ENCODE measurements at places on chromosomes 3 and 15. TPM values are rescaled to one million over a fixed set of nuclear protein-coding genes. Genes with fewer than 3 reads are reported as not detected.
A peak's percentile ranks its signal among the peaks of the same experiment; 100 is the strongest.

- no peaks in the 10 kb centered on the region for H3K4me1 ChIP-seq
- no peak overlapping the region for H3K4me3 ChIP-seq
- no peaks in the 10 kb centered on the region for H3K36me3 ChIP-seq
- no peak for DNase-seq
- no peaks in the 10 kb centered on the region for H3K27me3 ChIP-seq
Measured at GRCh38 chr15:79943820-79944219, 27.2 kb downstream of the BCL2A1 start.

- DNase-seq = no peak
- H3K27me3 ChIP-seq = no peaks in the 10 kb centered on the region
- H3K4me1 ChIP-seq = no peaks in the 10 kb centered on the region
- H3K27ac ChIP-seq = no peak overlapping the region
- no peak overlapping the region for H3K4me3 ChIP-seq
- no peaks in the 10 kb centered on the region for H3K36me3 ChIP-seq
Measured at GRCh38 chr3:160797356-160797755, 41.3 kb downstream of the PPM1L start.

GRCh38 chr3:89867286-89867685 lies 759.9 kb downstream of the EPHA3 start:
- no peaks in the 10 kb centered on the region for H3K27me3 ChIP-seq
- no peaks in the 10 kb centered on the region for H3K36me3 ChIP-seq
- no peak for DNase-seq
- no peak overlapping the region for H3K27ac ChIP-seq
- H3K4me1 ChIP-seq = no peaks in the 10 kb centered on the region

GRCh38 chr3:94429517-94429916 lies 366.7 kb downstream of the NSUN3 start:
- H3K4me3 ChIP-seq = no peak overlapping the region
- H3K4me1 ChIP-seq = no peaks in the 10 kb centered on the region
- no peaks in the 10 kb centered on the region for H3K36me3 ChIP-seq

NOX5 gene
- 0.22 TPM for total RNA-seq

DNA sequence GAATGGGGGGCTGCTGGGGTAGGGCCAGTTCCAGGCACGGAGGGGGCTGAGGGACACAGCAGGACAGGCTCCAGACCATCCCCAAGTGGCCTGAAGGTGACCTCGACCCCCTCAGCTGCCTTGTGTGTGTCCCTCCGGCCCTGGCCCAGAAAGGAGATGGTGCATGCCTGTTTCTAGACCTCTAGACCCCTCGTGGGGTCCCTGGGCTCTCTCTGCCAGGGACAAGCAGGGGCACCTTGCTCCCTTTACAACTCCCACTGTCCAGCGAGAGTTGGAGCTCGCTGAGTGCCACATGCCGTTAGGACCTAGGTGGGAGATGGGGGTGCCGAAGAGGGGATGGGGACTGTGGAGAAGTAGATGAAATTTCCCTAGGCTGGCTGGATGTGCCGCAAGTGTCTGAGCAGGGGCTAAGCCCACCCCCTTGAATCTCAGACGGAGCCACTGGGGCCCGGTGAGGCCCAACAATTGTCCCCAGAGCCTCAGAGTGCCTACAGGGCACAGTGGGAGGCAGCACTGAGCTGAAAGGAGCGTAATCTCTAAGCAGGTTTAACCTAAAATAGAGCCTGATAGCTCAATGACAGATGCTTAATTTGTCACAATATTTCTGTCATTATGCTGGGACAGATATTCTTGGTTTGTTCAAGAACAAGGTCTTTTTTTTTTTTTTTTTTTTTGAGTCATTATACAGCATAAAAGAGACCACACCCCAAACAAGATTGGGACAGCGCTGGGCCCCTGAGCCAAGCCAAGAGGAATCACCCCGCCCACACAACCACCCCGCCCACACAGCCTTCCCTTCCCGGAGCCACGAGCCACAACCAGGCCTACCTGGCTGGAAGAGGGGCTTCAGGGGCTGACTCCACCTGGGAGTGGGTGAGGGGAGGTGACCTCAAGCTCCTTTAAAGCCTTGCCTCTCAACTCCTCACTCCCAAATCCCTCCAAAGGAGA lies 23.6 kb upstream of the KLF13 start:
- DNase-seq = no peak
- H3K27me3 ChIP-seq = no peaks in the 10 kb centered on the region
- H3K4me3 ChIP-seq = no peak overlapping the region
- peaks cover 4% of the 10 kb centered on the region for H3K36me3 ChIP-seq

- H3K4me3 ChIP-seq = no peak overlapping the region
- peak overlapping the region; percentile 25 for H3K27ac ChIP-seq
- H3K4me1 ChIP-seq = no peaks in the 10 kb centered on the region
Measured at GRCh38 chr3:180619723-180620122, 17.8 kb downstream of the TTC14 start.

- no peaks in the 10 kb centered on the region for H3K27me3 ChIP-seq
- no peaks in the 10 kb centered on the region for H3K36me3 ChIP-seq
- DNase-seq = no peak
- H3K4me3 ChIP-seq = no peak overlapping the region
Measured at GRCh38 chr3:113086560-113087461, 96.0 kb downstream of the GTPBP8 start.

- no peaks in the 10 kb centered on the region for H3K4me1 ChIP-seq
- no peak overlapping the region for H3K4me3 ChIP-seq
- H3K27me3 ChIP-seq = no peaks in the 10 kb centered on the region
- peaks cover 3% of the 10 kb centered on the region for H3K36me3 ChIP-seq
- no peak overlapping the region for H3K27ac ChIP-seq
- no peak for DNase-seq
Measured at GRCh38 chr3:107106316-107106715, 270.9 kb upstream of the CCDC54 start.

DNA sequence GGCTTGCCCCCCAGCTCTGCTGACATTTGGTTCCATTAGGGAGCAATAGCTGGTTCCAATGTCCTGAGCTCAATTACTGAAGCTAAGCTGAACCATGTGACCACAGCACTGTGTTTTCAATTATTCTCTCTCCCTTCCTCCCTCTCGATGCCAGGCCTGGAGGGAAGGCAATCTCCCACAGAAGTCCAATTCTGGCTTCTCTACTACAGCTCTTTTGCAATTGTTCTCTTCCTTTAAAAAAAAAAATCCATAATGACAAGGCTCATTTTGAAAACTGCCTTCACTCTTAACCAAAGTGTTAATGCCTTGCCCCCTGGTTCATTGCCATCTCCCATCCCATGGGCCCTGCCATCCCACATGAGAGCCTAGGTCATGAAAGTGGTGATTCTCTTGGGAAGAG lies 24.8 kb downstream of the IL16 start:
- no peak overlapping the region for H3K4me3 ChIP-seq
- no peaks in the 10 kb centered on the region for H3K27me3 ChIP-seq
- DNase-seq = no peak
- no peak overlapping the region for H3K27ac ChIP-seq

DNA sequence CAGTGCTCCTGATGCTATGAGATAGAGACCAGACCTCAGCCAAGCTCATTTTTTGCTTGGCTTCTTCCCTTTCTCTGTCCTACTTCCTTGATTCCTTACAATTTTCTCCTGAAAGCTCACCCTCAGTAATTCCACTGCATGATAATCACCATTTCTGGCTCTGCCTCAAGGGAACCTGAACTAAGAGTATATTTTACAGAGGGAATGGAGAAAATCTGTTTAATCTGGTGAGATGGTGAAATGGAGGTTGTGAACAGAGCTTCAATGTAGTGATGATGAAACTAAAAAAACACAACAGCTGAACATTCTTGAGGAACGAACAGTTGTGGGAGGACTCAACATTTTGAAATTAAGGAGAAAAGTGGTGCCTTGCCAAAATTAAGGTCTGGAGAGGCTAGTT lies 16.3 kb downstream of the HHLA2 start:
- H3K4me1 ChIP-seq = no peaks in the 10 kb centered on the region
- no peaks in the 10 kb centered on the region for H3K27me3 ChIP-seq
- H3K36me3 ChIP-seq = no peaks in the 10 kb centered on the region
- no peak overlapping the region for H3K4me3 ChIP-seq
- no peak overlapping the region for H3K27ac ChIP-seq

DNA sequence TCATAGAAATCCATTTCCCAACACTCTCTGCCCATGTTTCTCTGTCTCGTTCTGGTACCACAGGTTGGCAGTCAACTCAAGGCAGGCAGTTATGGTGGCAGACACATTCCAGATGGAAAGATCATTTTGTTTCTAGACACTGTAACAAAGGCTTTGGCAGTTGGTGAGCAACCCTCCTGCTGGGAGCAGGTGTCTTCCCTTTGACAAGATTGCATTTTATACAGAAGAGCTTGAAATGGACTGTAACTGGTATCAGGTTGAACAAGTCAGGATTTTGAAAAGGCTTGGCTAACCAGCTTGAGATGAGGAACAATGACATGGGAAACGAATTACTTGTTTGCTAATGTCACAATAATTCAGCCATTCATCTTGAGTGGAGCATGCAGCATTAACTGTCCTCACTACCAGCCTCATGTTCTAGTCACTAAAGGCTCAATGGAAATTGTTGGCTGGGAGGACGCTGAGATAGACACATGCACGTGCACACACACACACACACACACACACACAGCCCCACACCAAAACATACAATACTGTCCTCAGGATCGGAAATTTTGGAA lies 170.0 kb downstream of the SEMA6D start:
- H3K36me3 ChIP-seq = no peaks in the 10 kb centered on the region
- H3K27me3 ChIP-seq = no peaks in the 10 kb centered on the region

GRCh38 chr3:106425026-106425425 lies 556.2 kb upstream of the CBLB start:
- no peak for DNase-seq
- H3K27me3 ChIP-seq = no peaks in the 10 kb centered on the region
- H3K4me3 ChIP-seq = no peak overlapping the region

SPTBN5 gene
- total RNA-seq = 0.69 TPM

DNA sequence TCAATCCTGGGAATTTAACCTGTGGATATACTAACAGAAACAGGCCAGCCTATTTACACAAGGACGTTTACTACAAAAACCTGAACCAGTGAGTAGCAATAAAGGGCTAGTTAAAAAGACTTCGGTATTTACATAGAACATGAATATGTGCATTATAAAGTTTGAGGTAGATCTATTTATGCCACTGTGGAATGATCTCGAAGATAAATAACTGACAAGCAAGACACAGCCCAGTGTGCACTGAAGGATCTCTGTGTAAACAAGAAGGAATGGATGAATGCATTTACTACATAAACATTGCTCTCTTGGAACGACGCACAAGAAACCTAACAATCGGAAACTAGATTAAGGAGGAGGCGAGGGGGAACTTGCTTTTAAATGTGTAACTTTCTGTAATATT lies 132.0 kb upstream of the NSMCE3 start:
- no peak for DNase-seq
- no peaks in the 10 kb centered on the region for H3K27me3 ChIP-seq
- H3K27ac ChIP-seq = no peak overlapping the region
- no peaks in the 10 kb centered on the region for H3K36me3 ChIP-seq

ABI3BP gene
- total RNA-seq = 43.4 TPM

GATM gene
- 279 TPM for total RNA-seq

TMEM266 gene
- 3.4 TPM for total RNA-seq

GRCh38 chr3:2558796-2559195 lies 460.1 kb downstream of the CNTN4 start:
- DNase-seq = no peak
- H3K4me3 ChIP-seq = no peak overlapping the region
- H3K27me3 ChIP-seq = no peaks in the 10 kb centered on the region
- no peaks in the 10 kb centered on the region for H3K36me3 ChIP-seq
- H3K4me1 ChIP-seq = no peaks in the 10 kb centered on the region

CMTM8 gene
- 1.0 TPM for total RNA-seq

DNA sequence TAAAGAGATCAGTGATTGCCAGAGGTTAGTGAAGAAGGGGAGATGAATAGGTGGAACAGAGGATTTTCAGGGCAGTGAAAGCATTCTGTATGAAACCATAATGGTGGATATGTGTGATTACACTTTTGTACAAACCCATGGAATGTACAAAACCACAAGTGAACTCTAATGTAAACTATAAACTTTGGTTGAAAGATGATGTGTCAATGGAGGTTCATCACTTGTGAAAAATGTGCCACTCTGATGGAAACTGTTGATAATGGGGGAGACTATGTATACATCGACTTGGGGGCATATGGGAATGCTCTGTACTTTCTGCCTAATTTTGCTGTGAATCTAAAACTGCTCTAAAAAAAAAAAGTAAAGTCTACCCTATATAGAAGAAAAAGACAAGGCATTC lies 68.7 kb upstream of the ARHGEF3 start:
- H3K4me1 ChIP-seq = no peaks in the 10 kb centered on the region
- H3K27ac ChIP-seq = no peak overlapping the region
- H3K27me3 ChIP-seq = no peaks in the 10 kb centered on the region
